ENCODE measurements at places on chromosomes 7 and 10. TPM values are rescaled to one million over a fixed set of nuclear protein-coding genes. Genes with fewer than 3 reads are reported as not detected.

IQUB gene
- total RNA-seq = 9.8 TPM

IFIT1B gene
- 3.0 TPM for total RNA-seq

SVOPL gene
- 1.7 TPM for total RNA-seq

ADARB2 gene
- 0.76 TPM for total RNA-seq

CYP2E1 gene
- 1.4 TPM for total RNA-seq

AGR2 gene
- total RNA-seq = 26.9 TPM

CYP17A1 gene
- 2.7 TPM for total RNA-seq

FZD8 gene
- total RNA-seq = 34.4 TPM

SLC39A12 gene
- not detected for total RNA-seq

SLC26A5 gene
- total RNA-seq = not detected

ANXA11 gene
- 96.7 TPM for total RNA-seq

PWWP2B gene
- total RNA-seq = 21.3 TPM

ANKRD7 gene
- 2.5 TPM for total RNA-seq

IL6 gene
- total RNA-seq = 0.64 TPM

CCL26 gene
- not detected for total RNA-seq

KDM7A gene
- total RNA-seq = 13.7 TPM

PILRB gene
- 39.7 TPM for total RNA-seq

PKD2L1 gene
- not detected for total RNA-seq

DNAJB12 gene
- 31.6 TPM for total RNA-seq

INMT gene
- total RNA-seq = 9.5 TPM

CARD11 gene
- total RNA-seq = 1.8 TPM

MYL10 gene
- 8.8 TPM for total RNA-seq

ZNF503 gene
- total RNA-seq = 72.3 TPM

NXPH1 gene
- total RNA-seq = 0.23 TPM

HOXA2 gene
- 4.0 TPM for total RNA-seq

PIP gene
- total RNA-seq = not detected

GIMAP6 gene
- 18.9 TPM for total RNA-seq

EPO gene
- not detected for total RNA-seq

FAM25G gene
- total RNA-seq = not detected

FGL2 gene
- 97.6 TPM for total RNA-seq

SYT15 gene
- 2.7 TPM for total RNA-seq

COA1 gene
- total RNA-seq = 75.8 TPM

INSYN2A gene
- 5.3 TPM for total RNA-seq

MPP7 gene
- 9.1 TPM for total RNA-seq

GNG11 gene
- 22.5 TPM for total RNA-seq

ADO gene
- total RNA-seq = 30.7 TPM

SORCS1 gene
- total RNA-seq = 14.5 TPM

ZC3HAV1L gene
- total RNA-seq = 54.7 TPM

PALD1 gene
- 18.1 TPM for total RNA-seq

SPAG6 gene
- 1.2 TPM for total RNA-seq

TMEM26 gene
- total RNA-seq = 6.6 TPM

IFIT1 gene
- 18.9 TPM for total RNA-seq

AHR gene
- 69.7 TPM for total RNA-seq

NKX2-3 gene
- total RNA-seq = not detected

NPFFR1 gene
- 0.06 TPM for total RNA-seq

Measured in metanephros (tissue), 2 donors.